Thyroid gland (tissue), 4 donors: ENCODE measurements at places on chromosomes 3 and 15. TPM values are rescaled to one million over a fixed set of nuclear protein-coding genes. Genes with fewer than 3 reads are reported as not detected.

- no peaks in the 10 kb centered on the region for H3K4me1 ChIP-seq
- no peak overlapping the region for H3K4me3 ChIP-seq
- no peaks in the 10 kb centered on the region for H3K27me3 ChIP-seq
- H3K36me3 ChIP-seq: no peaks in the 10 kb centered on the region
Measured at GRCh38 chr15:87267798-87268197, 988.7 kb downstream of the NTRK3 start.

The TMEM207 gene
- total RNA-seq: not detected

DNA sequence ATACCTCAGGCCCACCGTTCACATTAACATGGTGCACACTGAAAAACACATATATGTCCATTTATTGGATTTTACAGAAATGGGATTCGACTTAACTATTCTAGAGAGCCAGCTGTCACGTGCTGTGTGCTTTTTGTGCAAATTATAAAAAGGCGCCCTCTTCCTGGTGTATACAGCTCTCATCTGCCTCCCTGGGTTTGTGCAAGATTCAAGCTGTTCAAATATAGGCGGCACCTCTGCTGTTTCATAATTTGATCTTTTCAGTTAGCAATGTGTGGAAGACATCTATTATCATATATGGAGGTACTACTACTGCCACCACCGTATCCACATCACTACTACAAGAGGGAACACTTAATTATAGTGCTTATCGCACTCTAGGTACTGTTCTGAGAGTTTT lies 187.6 kb downstream of the EBLN2 start:
- no peaks in the 10 kb centered on the region for H3K4me1 ChIP-seq
- H3K27me3 ChIP-seq: no peaks in the 10 kb centered on the region
- no peaks in the 10 kb centered on the region for H3K36me3 ChIP-seq

GRCh38 chr3:185517387-185518130 lies 18.7 kb upstream of the TMEM41A start:
- no peaks in the 10 kb centered on the region for H3K36me3 ChIP-seq
- H3K27ac ChIP-seq: no peak overlapping the region
- DNase-seq: no peak
- H3K4me3 ChIP-seq: no peak overlapping the region
- H3K4me1 ChIP-seq: no peaks in the 10 kb centered on the region
- H3K27me3 ChIP-seq: no peaks in the 10 kb centered on the region

- H3K4me3 ChIP-seq: no peak overlapping the region
- no peak for DNase-seq
- no peaks in the 10 kb centered on the region for H3K36me3 ChIP-seq
- H3K27ac ChIP-seq: no peak overlapping the region
- no peaks in the 10 kb centered on the region for H3K27me3 ChIP-seq
Measured at GRCh38 chr3:114887806-114888205, 259.3 kb downstream of the ZBTB20 start.

GRCh38 chr3:62378921-62379320 lies 5.6 kb upstream of the FEZF2 start:
- no peaks in the 10 kb centered on the region for H3K4me1 ChIP-seq
- DNase-seq: no peak
- no peak overlapping the region for H3K4me3 ChIP-seq
- peaks cover 35% of the 10 kb centered on the region for H3K27me3 ChIP-seq
- no peak overlapping the region for H3K27ac ChIP-seq
- H3K36me3 ChIP-seq: no peaks in the 10 kb centered on the region

DNA sequence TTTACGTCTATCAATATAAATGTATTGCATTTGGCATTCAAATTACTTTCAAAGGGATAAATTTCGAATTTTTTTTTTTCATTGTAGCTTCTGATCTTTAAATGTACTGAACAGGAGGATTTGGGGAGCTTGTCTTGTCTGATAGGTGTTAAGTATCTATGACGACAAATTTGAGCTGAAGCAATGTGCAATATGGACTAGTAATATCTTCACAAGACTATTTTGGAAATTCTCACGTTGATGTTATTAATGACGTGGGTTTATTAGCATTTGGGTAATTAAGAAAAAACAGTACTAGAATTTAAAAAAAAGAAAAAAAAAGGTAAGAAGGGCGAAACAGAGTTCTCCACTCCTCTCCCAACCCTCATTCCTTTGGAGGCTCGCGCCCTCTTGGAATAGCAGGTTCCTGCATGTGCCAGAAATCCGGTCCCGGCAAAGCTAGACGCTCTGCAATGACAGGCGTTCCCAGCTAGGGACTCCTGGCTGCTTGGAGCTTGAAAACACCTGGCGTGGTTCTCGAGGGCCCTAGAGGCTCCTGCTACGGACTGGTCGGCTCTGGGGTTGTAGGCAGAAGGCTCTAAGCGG lies 648 bp upstream of the P2RY1 start:
- no peaks in the 10 kb centered on the region for H3K4me1 ChIP-seq
- H3K27ac ChIP-seq: peak overlapping the region; percentile 25
- no peaks in the 10 kb centered on the region for H3K27me3 ChIP-seq
- no peak for DNase-seq

DNA sequence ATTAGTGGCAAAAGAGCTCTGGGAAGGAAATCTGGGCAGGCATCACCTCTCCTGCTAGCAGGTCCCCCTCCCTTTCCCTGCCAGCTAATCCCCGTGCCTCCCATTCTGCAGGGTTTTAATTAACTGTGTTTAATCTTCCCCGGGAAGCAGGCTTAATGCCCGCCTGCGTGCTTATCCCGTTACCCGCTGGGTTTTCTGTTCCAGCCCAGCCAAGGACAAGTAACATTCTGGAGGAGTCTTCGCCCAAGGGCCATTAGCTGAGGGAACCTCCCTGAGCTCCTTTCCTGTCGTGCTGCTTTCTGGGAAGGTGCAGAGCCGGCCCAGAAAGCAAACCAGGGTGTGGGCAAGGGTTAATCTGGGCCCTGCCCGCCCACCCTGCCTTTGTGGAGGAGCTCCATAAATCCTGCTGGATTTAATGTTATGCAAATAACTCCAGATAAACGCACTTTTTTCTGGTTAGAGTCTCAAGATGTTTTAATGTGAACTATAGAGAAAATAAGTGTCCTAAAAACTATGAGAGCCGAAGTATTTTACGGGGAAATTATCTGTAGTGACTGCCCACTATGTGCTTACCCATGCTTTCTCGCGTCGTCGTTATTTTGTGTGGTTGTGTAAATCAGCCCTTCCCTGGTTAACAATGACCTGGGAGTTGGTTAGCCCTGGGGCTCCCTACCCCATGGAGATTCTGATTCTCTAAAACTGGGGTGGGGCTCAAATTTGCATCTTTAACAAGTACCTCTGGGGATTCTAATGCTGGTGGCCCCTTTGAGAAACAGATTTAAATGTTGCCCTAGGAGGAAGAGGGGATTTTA lies 25.9 kb downstream of the TRIM71 start:
- no peaks in the 10 kb centered on the region for H3K27me3 ChIP-seq
- DNase-seq: no peak
- no peak overlapping the region for H3K4me3 ChIP-seq
- no peaks in the 10 kb centered on the region for H3K4me1 ChIP-seq
- no peaks in the 10 kb centered on the region for H3K36me3 ChIP-seq

- no peaks in the 10 kb centered on the region for H3K4me1 ChIP-seq
- no peak overlapping the region for H3K4me3 ChIP-seq
- no peak overlapping the region for H3K27ac ChIP-seq
- H3K27me3 ChIP-seq: no peaks in the 10 kb centered on the region
- no peak for DNase-seq
- no peaks in the 10 kb centered on the region for H3K36me3 ChIP-seq
Measured at GRCh38 chr3:144073698-144074097, 102.1 kb downstream of the DIPK2A start.

DNA sequence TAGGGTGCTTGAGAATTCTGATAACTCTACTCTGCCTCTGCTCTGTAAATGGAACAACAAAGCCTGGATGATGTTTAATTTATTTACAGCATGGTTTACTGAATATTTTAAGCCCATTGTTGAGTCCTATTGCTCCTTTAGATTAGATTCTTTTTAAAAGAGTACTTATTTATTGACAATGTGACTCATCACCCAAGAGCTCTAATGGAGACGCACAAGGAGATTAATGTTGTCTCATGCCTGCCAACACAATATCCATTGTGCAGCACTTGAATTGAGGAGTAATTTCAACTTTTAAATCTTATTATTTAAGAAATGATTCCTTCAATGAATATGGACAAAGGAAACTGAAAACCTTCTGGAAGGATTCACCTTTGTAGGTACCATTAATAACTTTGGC lies 691.4 kb downstream of the ZBBX start:
- DNase-seq: no peak
- H3K36me3 ChIP-seq: no peaks in the 10 kb centered on the region
- no peak overlapping the region for H3K27ac ChIP-seq

The DUOXA2 gene
- 11.8 TPM for total RNA-seq

- H3K27me3 ChIP-seq: no peaks in the 10 kb centered on the region
- DNase-seq: no peak
- peaks cover 7% of the 10 kb centered on the region for H3K4me1 ChIP-seq
- H3K4me3 ChIP-seq: no peak overlapping the region
Measured at GRCh38 chr3:101936419-101937356, 87.4 kb downstream of the NFKBIZ start.

DNA sequence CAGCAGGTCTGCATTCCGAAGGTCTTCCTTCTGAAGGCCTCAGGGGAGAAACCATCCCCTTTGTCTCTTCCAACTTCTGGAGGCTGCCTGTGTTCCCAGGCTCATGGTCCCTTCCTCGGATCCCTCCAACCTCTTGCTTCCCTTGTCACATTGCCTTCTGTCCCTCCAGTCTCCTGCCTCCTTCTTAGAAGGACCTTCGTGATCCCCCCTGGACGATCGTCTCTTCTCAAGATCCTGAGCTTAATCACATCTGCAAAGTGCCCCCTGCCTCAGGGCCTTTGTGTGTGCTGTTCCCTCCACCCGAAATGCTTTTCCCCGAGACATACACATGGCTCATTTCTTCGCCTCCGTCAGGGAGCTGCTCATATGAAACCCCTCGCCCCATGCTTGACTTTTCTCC lies 505.8 kb downstream of the SHQ1 start:
- no peaks in the 10 kb centered on the region for H3K36me3 ChIP-seq
- no peak for DNase-seq
- H3K27me3 ChIP-seq: no peaks in the 10 kb centered on the region
- H3K4me1 ChIP-seq: no peaks in the 10 kb centered on the region

The PDCD10 gene
- 80.8 TPM for total RNA-seq

The CCDC51 gene
- total RNA-seq: 17.0 TPM

DNA sequence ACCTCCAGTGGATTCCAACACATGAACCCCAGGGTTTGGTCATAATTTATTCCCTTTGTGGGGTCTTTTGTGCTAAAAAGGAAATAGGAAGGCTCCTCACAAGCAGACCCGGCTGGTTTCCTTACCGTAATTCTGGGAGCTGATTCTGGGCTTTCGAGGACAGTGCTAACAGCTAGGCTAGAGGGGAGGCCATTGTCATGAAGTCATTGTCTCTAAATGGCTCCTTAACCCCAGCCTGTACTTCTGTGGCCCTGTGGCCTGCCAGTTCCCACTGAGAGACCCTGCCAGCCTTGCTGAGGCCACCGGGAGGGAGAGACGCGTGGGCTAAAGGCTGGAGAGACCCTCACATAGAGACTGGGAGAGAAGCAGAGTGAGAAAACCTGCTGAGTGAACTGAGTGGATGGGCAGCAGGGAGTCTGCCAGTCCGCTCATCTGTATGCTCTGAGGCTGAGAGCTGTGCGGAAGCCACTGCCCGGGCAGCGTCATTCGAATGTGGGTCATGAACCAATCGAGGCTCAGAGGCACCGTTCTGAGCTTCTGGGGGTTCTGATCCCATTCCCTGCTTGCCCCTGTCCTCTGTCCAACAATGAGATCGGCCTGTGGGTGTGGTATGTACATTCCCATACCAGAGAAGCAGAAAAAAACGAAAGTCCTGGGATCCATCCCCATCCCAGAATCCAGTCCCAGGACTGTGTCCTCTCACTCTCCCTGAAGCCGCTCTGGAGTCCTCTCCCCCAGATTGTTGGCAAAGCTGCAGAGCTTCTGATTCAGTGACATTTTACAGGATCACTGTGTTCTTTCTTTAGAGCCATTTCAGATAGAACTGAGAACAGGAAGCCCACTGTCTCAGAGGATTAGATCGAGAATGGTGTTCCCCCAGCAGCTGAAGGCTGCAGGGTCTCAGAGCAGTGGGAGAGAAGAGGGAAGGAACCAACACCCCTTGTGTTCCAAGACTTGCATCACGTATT lies 21.3 kb upstream of the DGKG start:
- peaks cover 17% of the 10 kb centered on the region for H3K4me1 ChIP-seq
- H3K27ac ChIP-seq: no peak overlapping the region
- no peak for DNase-seq
- H3K27me3 ChIP-seq: no peaks in the 10 kb centered on the region
- H3K36me3 ChIP-seq: no peaks in the 10 kb centered on the region
- no peak overlapping the region for H3K4me3 ChIP-seq

The GRAMD1C gene
- 8.1 TPM for total RNA-seq

GRCh38 chr3:10513306-10513705 lies 7.9 kb upstream of the ATP2B2 start:
- H3K27me3 ChIP-seq: no peaks in the 10 kb centered on the region
- H3K4me1 ChIP-seq: no peaks in the 10 kb centered on the region
- H3K36me3 ChIP-seq: no peaks in the 10 kb centered on the region
- no peak overlapping the region for H3K4me3 ChIP-seq
- no peak for DNase-seq

The GNAT1 gene
- not detected for total RNA-seq

The ACVR2B gene
- 7.0 TPM for total RNA-seq

GRCh38 chr15:26757141-26757540 lies 15.7 kb downstream of the GABRB3 start:
- H3K27me3 ChIP-seq: no peaks in the 10 kb centered on the region
- H3K27ac ChIP-seq: no peak overlapping the region
- no peaks in the 10 kb centered on the region for H3K36me3 ChIP-seq
- peak; percentile 63 for DNase-seq

- no peak overlapping the region for H3K4me3 ChIP-seq
- H3K27me3 ChIP-seq: no peaks in the 10 kb centered on the region
- DNase-seq: no peak
- no peaks in the 10 kb centered on the region for H3K4me1 ChIP-seq
- no peaks in the 10 kb centered on the region for H3K36me3 ChIP-seq
- H3K27ac ChIP-seq: peak overlapping the region; percentile 2
Measured at GRCh38 chr3:57729334-57730045, 26.6 kb upstream of the SLMAP start.

The LRTM1 gene
- total RNA-seq: not detected

GRCh38 chr15:95857758-95858157 lies 472.7 kb upstream of the NR2F2 start:
- H3K36me3 ChIP-seq: no peaks in the 10 kb centered on the region
- H3K27ac ChIP-seq: no peak overlapping the region
- no peaks in the 10 kb centered on the region for H3K4me1 ChIP-seq
- DNase-seq: no peak
- H3K4me3 ChIP-seq: no peak overlapping the region
- H3K27me3 ChIP-seq: no peaks in the 10 kb centered on the region

DNA sequence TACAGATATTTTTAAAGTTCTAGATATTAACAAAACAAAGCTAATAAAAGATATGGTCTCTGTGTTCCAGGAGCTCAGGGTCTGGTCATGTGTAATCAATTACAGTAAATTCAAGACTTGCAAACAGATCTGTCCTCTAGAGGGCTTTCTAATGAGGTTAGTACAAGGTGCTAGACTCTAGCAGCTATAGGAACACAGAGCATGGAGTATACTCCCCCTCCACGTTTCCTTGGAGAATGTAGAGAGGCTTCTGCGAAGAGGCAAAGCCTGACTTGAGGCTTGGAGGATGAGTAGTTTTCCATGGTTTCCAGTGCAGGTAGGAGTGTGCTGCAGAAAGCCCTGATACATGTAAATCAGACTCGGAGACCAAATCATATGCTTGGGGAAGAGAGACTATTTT lies 32.7 kb upstream of the DLG1 start:
- no peaks in the 10 kb centered on the region for H3K27me3 ChIP-seq
- H3K27ac ChIP-seq: no peak overlapping the region
- no peak overlapping the region for H3K4me3 ChIP-seq
- peaks cover 18% of the 10 kb centered on the region for H3K4me1 ChIP-seq

GRCh38 chr3:194395212-194395611 lies 3.9 kb downstream of the GP5 start:
- H3K27ac ChIP-seq: peak overlapping the region; percentile 90
- no peaks in the 10 kb centered on the region for H3K36me3 ChIP-seq
- peaks cover 14% of the 10 kb centered on the region for H3K4me1 ChIP-seq
- DNase-seq: no peak
- no peak overlapping the region for H3K4me3 ChIP-seq
